Kidney (tissue), 22 donors: ENCODE measurements at places on chromosomes 2 and 18. TPM values are rescaled to one million over a fixed set of nuclear protein-coding genes. Genes with fewer than 3 reads are reported as not detected.

The LRP2 gene
- 44.7 TPM for polyA plus RNA-seq

DNA sequence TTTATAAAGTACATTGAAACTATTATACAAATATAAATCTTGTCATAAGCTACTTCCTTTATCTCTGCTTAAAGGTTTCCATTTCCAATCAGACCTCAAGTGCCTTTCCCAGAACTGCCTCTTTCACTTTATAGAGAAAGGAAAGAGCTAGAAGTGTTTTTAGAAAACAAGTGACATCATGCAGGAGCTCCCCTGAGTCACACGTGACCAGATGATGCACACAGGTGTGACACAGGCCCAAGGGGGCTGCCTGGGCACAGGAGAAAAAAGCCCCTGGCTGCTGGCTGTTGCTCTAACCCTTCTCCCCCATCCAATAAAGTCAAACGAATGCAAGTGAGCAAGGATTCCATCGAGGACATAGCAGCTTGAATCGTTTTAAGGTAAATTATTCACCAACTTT is 21.4 kb upstream of the SH3BP4 start:
- no peak for DNase-seq
- no peaks in the 10 kb centered on the region for H3K4me1 ChIP-seq
- H3K4me3 ChIP-seq: no peak overlapping the region
- no peak overlapping the region for H3K27ac ChIP-seq
- no peaks in the 10 kb centered on the region for H3K36me3 ChIP-seq

GRCh38 chr2:99507937-99508818 is 18.4 kb upstream of the REV1 start:
- no peak overlapping the region for H3K4me3 ChIP-seq
- no peak for DNase-seq
- no peaks in the 10 kb centered on the region for H3K36me3 ChIP-seq
- H3K27me3 ChIP-seq: no peaks in the 10 kb centered on the region
- H3K27ac ChIP-seq: no peak overlapping the region

The ELP2 gene
- 55.9 TPM for polyA plus RNA-seq

DNA sequence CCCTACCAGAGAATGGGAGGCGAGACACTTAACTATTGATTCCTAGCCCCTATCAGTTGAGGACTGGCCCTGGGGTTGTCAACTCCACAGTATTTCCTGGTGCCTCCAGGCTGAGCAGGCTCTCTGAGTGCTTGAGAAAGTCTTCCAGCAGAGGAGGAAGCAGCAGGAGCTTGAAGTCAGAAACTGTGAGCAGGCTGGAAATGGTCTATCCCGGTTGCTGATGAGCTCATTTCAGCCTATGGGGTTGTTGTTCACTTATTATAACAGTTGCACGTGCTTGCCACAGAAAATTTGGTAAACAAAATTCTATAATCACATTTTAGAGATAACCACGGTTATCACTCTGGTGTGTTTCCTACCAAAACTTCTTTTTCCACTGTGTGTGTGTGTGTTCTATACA is 254.7 kb upstream of the THUMPD2 start:
- H3K27ac ChIP-seq: no peak overlapping the region
- no peak overlapping the region for H3K4me3 ChIP-seq
- no peaks in the 10 kb centered on the region for H3K27me3 ChIP-seq
- H3K4me1 ChIP-seq: no peaks in the 10 kb centered on the region
- H3K36me3 ChIP-seq: no peaks in the 10 kb centered on the region

The SULT1C4 gene
- 7.1 TPM for polyA plus RNA-seq

The RGPD3 gene
- 0.41 TPM for polyA plus RNA-seq

DNA sequence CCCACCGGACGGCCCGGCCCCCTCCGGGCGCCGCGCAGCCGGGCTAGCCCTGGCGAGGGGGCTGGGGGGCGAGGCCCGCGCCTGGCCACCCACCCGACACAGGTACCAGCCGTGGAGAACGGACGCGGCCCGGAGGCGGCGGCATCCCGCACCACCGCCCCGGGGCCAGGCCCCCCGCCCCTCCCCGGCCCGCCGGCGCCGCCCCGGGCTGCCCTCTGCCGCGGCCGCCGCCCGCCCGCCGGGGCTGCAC is 405 bp downstream of the SOS1 start:
- H3K4me1 ChIP-seq: peaks cover 21% of the 10 kb centered on the region
- DNase-seq: no peak
- peak overlapping the region; percentile 97 for H3K27ac ChIP-seq
- no peaks in the 10 kb centered on the region for H3K36me3 ChIP-seq
- peak overlapping the region; percentile 88 for H3K4me3 ChIP-seq

DNA sequence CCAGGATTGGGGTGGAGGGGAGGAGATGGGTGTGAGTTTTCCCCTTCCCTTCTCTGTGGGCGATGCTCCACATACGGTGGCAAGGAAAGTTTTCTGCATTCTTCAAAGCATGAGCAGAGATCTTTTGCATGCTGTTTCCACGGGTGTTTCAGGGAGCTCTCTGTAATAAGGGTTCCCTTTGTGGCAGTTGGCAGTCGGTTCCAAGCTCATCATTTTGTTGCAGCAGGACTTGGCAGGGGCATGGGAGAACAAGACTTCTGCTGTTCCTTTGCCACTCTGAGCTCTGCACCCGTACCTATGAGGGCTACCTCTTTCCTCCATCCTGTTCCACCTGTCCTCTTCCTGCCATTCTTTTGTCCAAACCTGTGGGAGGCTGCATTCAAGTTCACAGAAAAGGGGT is 71.3 kb upstream of the SPRED2 start:
- DNase-seq: no peak
- no peaks in the 10 kb centered on the region for H3K4me1 ChIP-seq
- H3K27me3 ChIP-seq: no peaks in the 10 kb centered on the region
- H3K36me3 ChIP-seq: no peaks in the 10 kb centered on the region

The RFTN2 gene
- polyA plus RNA-seq: 1.4 TPM

The RESP18 gene
- polyA plus RNA-seq: not detected

- DNase-seq: no peak
- no peaks in the 10 kb centered on the region for H3K4me1 ChIP-seq
- no peak overlapping the region for H3K4me3 ChIP-seq
- H3K27ac ChIP-seq: no peak overlapping the region
Measured at GRCh38 chr2:118250001-118250400, 161.7 kb downstream of the INSIG2 start.

The MRO gene
- polyA plus RNA-seq: 6.9 TPM
